ENCODE measurements at places on chromosomes 2 and 18. TPM values are rescaled to one million over a fixed set of nuclear protein-coding genes. Genes with fewer than 3 reads are reported as not detected.
A peak's percentile ranks its signal among the peaks of the same experiment; 100 is the strongest.

The RAD51AP2 gene
- not detected for total RNA-seq

DNA sequence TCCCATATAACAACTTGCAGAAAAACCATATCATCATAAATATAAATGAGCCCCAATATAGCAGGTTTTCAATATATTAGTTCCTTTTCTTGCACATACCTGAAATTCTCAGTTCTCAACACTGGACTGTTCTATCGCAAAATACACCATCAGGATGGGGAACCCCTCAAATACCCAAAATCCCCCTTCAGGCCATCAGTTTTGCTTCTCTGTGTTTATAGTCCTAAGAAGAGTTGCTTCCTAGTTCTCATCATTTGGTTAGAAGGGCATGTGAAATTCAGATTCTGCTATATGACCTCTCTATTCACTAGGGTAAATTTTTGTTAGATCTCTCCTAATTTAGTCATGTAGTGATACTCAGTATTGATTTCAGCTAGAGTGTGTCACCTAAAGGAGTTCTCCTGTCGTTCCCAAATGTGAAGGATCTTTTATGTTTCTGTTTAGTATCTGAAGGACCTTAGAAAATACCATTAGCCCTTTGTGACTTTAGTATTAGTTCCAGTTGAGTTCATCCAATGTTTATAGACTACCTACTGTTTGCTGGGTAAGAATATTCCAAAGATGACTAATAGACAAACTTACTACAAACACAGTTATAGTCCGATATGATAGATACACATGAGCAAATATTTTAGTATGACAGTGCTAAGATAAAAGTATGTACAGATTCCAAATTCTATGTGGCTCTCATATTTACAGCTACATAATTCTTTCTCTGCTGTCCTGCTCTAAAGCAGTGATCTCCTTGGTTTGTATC is 115.8 kb downstream of the TTC27 start:
- no peak for DNase-seq

GRCh38 chr2:241877989-241878970 is 8.8 kb downstream of the RTP5 start:
- DNase-seq = peak; percentile 65

The CROCC2 gene
- total RNA-seq = 0.12 TPM

GRCh38 chr2:207254591-207255464 is 89.1 kb upstream of the KLF7 start:
- peak; percentile 71 for DNase-seq

- peak; percentile 15 for DNase-seq
Observed at GRCh38 chr2:127424598-127425520, 6.6 kb downstream of the PROC start.

The LIPG gene
- 2.2 TPM for total RNA-seq

The SLC5A7 gene
- total RNA-seq = not detected

DNA sequence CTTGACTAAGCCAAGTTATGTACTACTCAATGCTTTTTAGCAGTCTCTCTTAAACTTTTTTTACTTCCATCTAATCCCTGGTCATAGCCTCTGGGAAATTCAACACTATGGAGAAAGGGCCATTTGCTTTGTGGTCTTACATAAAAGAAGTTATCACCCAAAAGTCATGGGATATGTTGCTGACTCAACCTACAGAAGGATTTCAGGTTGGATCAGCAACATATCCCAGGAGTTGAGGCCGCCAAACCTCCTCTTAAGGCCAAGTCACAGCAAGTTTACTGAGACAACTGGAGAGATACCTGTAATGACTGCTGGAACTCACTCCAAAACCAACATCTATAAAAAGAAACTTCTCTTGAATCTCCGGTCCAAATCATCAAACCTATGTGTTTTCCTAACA is 141.1 kb downstream of the IRS1 start:
- DNase-seq = peak; percentile 79

DNA sequence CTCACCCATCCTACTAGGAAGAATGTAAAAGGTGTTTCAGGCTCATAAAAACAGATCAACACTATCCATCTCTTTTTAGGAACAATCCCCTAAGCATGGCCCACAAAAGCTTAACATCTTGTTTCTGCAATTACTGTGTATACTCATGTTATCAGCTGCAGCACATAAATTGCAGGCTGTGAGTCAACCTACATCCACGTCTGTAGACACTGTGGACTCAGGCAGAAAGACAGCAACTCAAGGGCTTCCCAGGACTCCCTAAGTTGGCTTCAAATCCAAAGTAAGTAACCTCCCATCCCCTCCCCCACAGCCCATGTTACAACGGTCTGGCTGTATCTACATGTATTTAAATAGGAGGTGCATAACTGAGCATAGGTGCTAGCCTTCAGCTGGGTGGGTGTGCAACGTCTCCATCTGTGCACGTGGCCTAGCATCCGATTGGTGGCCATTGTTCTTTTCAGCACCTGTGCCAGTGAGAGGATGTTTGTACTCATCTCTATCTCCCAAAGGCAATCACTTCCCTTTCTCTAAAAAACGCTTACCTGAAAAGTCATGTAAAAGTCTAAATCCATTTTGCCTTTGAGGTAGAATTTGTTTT is 30.1 kb downstream of the UXS1 start:
- DNase-seq = no peak

GRCh38 chr2:205998583-205998982 is 87.4 kb downstream of the INO80D start:
- DNase-seq = no peak

GRCh38 chr18:22899421-22899820 is 33.7 kb upstream of the RBBP8 start:
- DNase-seq = no peak

DNA sequence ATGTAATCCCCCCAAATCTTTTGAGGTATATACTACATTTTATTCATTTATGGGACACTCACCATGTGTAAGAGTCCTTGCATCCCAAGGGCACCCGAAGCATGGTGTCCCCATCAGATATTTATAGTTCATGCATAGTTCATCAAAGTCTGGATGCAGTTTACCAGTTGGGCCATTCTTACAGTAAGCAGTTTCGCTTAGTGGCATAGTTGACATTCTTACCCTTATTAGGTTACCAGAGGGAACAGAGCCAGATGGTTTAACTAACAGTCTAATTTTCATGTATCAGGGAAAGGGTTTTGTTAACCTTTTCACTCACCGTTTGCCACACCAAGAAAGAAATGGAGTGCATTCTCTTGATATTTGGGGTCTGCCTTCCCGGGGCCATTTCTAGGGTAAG is 7.1 kb downstream of the ZNF407 start:
- no peak for DNase-seq

GRCh38 chr2:71472019-71472418 is 18.7 kb downstream of the DYSF start:
- DNase-seq = no peak

DNA sequence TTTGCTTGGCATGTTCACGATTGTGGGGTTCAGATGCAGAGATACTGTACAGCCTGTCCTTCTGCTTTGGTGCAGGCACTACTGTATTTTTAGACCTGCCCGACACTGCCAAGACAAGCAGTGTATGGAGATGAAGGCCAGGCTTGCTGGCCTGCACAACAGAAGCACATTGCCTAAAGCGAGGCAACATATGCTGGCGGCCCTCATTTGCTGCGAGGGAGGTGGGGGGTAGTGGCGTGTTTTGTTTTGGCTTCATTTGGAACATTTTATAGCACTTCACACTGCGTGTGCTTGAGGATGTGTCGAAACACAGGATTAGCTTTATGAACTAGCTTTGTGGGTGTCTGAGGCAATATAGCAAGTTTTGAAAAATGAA is 27.0 kb downstream of the TMEM182 start:
- no peak for DNase-seq

GRCh38 chr2:38661306-38661705 is 4.6 kb upstream of the GALM start:
- DNase-seq = no peak

DNA sequence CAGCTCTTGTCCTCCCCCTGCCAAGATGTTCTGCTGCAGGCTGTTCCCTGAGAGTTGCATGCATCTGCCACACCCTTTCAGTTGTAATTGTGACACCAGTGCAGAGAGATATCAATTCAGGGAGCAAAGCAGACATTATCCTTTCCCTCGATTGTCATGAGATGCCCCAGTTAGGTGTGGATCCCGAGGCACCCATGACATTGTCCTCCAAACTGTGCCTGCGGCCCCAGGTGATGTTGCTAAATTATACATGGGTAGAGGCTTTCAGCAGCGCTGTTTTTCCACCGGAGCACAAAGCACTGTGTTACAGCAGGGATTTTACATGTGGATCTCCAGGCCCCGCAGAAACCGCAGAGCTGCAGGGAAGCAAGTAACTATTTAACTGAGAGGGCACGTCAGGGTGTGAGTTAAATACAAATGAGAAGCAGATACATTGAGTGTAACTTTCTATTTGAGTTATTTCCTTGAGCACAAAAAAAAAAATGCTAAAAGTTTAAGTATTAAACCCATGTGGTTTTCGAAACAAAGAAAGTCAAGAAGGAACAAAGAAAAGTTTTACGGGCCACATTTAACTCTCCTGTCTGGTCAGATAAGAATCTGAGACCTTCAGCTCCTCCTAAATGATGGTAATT is 90.3 kb upstream of the BCL2L11 start:
- DNase-seq = no peak

- DNase-seq = no peak
Observed at GRCh38 chr2:132473174-132473883, 56.7 kb downstream of the GPR39 start.

- DNase-seq = peak; percentile 42
Observed at GRCh38 chr18:73594749-73595148, 552.9 kb downstream of the FBXO15 start.

DNA sequence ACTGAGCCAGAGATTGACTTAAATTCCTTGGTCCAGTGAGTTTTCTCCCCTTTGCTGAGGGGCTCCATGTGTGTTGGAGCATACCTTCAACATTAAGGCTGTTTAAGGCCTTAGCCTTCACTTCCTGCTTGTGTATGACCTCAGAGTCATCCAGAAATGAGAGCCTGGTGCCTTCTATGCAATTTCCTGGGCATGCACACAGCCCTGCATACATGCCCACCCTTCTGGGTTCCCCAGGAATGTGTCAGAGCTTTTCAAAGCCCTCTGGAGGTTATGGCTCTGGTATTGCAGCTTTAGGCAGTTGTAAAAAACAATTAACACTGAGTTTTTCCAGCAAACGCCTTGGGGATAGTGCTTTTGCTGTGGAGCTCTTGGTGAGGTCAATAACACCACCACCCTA is 16.7 kb downstream of the IL1R1 start:
- DNase-seq = peak; percentile 41

The TGFA gene
- 4.3 TPM for total RNA-seq

The FOXI3 gene
- not detected for total RNA-seq

DNA sequence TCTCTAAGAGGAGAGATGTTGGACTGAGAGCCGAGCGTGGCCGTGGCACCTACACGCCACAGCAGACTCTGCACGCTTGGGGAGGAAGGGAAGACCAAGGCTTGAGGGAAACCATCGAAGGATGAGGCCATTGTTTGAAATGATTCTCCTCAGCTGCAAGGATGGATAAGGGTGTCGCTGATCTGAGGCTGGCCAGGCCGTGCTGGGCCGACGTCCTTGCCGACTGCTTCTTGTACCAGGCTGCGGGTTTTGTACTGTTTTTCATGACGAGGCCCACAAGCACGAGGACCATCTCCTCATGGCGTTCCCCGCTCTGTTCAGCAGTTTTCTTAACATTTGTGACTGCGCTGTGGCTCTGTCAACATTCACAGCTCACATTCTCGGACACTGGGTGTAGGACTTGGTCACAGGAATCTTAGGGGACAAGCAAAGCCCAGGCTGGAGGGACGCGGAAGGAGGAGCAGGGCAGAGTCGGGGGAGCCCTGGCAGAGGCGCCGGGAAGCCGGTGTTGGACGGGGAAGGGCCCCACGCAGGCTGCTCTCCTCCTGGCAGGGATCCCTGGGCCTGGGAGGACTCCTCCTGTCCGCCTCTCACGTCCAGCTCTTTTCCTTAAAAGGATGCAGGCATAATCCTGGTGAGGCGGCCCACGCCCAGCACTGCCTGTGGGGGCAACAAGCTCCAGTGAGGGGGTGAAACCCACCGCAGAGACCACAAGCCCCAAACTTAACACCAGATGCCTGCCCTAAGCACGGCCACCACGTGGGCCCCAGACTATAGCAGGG is 259.0 kb upstream of the SALL3 start:
- DNase-seq = no peak

The RAX gene
- not detected for total RNA-seq

The SLC25A52 gene
- total RNA-seq = not detected

The TEKT4 gene
- total RNA-seq = not detected

The CCDC148 gene
- total RNA-seq = 1.4 TPM

The SERPINB3 gene
- not detected for total RNA-seq

The C1D gene
- total RNA-seq = 122 TPM

The ANKRD62 gene
- not detected for total RNA-seq

DNA sequence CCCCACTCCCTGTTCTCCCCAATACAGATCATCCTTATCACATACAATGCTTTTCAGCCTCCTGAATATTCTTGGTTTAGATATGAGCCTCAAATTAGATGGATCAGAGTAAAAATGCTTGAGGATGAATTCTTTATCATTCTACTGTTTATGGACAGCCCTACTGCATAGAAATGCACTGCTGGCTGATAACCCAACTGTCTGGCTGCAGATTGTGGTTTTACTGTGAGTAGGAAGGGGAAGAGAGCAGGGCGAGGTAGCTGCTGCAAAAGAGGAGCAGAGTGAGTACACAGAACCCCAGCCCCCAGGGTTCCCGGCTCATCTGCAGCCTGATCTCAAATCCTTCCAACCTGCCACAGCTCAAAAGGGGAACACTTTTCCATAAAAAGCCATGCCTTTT is 29.4 kb upstream of the NCOA1 start:
- DNase-seq = no peak

The RPE gene
- total RNA-seq = 149 TPM

The MAL gene
- not detected for total RNA-seq

DNA sequence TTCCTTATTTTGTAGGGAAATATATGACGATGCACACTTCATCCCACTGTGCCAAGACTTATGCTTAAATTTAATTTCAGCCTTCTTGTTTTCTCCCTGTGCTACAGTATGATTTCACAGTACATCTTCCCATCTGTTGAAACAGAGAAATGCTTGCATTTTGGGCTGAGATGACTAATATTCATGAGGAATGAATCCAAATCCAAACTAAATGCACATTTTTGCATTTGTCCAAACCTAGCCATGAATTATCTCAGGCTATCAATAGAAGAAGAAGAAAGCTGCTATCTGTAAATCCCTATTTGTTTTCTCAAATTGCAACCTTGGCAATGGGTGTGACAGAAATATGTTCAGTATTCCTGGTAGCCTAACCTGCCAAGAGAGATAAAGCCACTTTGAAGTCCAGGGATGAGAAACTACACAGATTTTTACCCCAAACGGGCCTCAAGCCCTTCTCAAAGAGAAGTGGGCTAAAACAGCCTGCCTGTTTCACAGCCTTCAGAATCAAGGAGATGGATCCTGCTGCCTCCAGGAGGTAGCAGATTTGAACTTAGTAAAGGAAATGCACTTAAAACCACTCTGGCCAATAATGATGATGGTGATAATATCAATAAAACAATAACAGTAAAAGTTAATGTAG is 306.9 kb upstream of the NT5C1B start:
- DNase-seq = no peak

The CRYGC gene
- not detected for total RNA-seq
